Activated gamma-delta T cell treated with Interleukin-2 at 50 U/mL for 16 hours (primary cell): ENCODE measurements at places on chromosomes 7 and 10.

- no peak for DNase-seq
Observed at GRCh38 chr7:82039621-82040020, 269.8 kb upstream of the HGF start.

DNA sequence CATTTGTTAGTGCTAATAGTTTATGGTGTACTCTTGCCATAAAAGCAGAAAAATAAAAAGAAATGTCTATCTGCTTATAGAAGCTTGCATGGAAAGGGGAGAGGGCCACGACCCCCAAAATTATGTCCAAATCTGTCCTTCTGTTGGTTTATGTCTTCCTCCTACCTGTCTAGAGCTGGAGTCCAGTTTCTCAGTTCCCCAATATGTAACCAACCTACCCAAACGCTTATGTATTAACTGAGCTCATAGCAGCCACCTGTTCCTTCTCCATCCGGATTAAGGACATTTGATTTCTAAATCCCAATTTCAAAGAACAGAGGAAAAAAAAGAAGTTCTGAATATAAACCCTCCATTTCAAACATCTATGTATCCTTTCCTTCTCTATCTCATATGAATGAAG lies 30.3 kb upstream of the TPK1 start:
- DNase-seq = no peak

DNA sequence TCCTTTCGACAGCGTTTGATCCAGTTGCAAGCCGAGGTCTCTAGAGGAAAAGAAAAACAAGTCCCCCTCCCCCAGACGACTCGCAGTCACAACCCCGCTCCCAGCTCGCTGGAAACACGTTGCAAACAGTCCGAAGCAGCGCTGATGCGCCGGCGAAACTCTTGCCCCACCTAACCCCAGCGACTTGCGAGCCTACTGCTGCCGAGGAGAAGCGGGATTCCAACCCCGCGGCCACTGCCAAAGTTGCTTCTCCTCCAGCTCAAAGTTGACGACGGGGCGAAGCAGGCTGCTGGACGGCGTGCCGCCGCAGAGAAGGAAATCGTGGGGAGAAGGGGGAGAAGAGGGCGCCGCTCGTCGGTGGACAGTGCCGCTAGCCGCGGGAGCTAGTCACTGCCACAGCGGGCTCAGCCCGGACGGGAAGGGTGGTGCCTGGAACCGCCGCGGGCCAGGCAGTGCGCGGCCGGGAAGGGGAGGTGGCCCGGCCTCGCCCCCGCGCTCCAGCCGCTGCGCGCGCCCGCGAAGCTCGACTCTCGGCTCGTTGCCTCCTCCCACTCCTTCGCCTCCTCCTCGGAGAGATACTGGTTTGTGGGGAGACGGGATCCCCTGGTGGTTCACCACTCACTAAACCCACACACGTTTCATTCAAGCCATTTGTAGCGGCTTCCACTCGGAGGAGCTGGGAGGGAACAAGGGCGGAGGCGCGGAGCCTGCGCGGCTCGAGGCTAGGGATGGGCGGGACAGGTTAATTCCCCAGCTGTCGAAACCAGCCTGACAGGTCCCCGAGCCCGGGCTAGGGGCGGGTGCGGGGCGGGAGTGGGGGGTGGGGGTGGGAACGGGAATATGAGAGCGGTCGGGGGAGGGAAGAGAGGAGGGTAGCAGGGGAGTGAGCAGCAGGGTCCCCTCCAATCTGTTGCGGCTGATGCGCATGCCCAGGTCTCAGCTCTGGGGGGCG lies at the start of gene GPR37:
TSS of gene GPR37 (minus strand) at position 392 of the 952 bp plus-strand sequence. CDS start 816 bp downstream, outside the sequence.
- no peak for DNase-seq

GRCh38 chr7:132537456-132538145 lies 38.7 kb downstream of the PLXNA4 start:
- DNase-seq = no peak

DNA sequence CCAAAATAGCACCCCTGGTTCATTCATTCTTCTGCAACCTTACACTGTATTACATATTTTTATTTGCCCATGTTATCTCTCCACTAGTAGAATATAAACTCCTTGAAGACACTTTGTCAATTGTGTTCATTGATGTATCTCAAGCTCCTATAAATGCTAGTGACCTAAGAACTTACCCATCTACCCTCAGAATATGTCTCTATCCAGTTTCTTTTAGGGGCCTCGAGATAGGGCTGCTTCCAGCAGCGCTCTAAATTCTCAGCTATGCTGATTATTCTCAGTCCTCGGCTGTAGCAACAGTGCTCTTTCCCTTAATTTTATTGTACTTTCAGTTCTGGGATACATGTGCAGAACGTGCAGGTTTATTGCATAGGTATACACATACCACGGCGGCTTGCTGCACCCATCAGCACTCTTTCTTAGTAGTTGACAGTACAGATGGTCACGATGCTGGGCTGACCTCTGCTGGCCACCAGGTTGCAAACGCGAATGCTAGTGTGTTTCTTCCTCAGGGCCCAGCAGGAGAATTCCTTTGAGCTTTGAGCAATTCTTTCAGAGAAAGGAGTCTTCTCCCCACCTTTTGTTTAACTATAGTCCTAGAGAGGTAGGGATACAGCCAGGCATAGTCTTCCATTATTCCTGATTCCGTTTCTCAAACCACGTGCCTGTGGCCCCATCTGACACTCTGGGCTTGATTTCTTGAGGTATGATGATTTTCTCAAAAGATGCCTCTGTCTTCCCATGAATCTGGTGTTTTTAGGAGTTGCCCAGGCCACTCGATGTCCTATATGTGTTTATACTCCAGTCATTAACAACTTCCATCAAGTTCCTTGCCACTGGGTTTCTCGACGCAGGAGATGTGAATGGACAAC lies 49.1 kb upstream of the CDC14C start:
- DNase-seq = no peak

GRCh38 chr7:50306494-50307367 lies 2.2 kb downstream of the IKZF1 start:
- DNase-seq = no peak

- no peak for DNase-seq
Observed at GRCh38 chr7:140605337-140605736, 35.3 kb downstream of the DENND2A start.

DNA sequence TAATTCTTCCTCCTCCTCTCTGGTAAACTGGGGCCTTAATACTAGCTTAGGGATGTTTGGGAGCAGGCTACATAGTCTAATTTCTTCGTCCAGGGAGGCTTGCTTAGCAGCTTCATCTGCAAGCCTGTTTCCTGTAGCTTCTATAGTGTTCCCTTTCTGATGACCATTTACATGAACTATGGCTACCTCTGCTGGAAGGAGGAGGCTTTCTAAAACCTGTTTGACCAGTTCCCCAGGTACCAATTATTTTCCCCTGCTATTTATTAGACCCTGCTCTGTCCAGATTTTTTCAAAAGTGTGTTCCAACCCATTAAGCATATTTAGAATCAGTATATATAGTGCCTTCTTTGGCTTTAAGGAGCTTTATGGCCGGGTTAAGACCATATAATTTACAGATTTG lies 38.8 kb upstream of the DNAH11 start:
- no peak for DNase-seq

- DNase-seq = no peak
Observed at GRCh38 chr7:40403703-40404476, 269.1 kb downstream of the SUGCT start.

GRCh38 chr10:48634198-48634983 lies 29.5 kb upstream of the ARHGAP22 start:
- DNase-seq = peak; percentile 55

GRCh38 chr7:156764016-156764669 lies 123.6 kb downstream of the RNF32 start:
- DNase-seq = no peak

DNA sequence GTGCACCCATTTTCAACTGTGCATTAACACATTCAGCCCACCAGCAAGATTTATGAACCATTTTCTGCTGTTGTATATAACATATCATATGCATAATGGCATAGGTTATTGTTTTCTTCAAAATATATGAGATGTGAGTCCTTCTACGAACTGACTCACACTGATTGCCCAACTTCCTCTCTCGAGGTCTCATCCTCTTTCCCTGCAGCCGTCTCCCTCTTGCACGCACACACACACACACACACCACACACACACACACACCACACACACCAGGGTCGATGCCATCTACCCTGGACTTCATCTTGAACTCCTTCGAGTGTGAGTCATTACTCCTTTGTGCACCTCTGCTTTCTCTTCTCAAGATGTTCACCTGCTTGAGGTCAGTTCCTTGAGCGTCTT lies 36.7 kb downstream of the EGFR start:
- no peak for DNase-seq

GRCh38 chr10:22685926-22686325 lies 28.5 kb downstream of the PIP4K2A start:
- DNase-seq = no peak

- DNase-seq = no peak
Observed at GRCh38 chr7:87645446-87645845, 17.2 kb downstream of the RUNDC3B start.

GRCh38 chr10:122140461-122140902 lies 130.6 kb upstream of the BTBD16 start:
- no peak for DNase-seq

- DNase-seq = no peak
Observed at GRCh38 chr7:135322571-135323340, 89.1 kb downstream of the STRA8 start.

DNA sequence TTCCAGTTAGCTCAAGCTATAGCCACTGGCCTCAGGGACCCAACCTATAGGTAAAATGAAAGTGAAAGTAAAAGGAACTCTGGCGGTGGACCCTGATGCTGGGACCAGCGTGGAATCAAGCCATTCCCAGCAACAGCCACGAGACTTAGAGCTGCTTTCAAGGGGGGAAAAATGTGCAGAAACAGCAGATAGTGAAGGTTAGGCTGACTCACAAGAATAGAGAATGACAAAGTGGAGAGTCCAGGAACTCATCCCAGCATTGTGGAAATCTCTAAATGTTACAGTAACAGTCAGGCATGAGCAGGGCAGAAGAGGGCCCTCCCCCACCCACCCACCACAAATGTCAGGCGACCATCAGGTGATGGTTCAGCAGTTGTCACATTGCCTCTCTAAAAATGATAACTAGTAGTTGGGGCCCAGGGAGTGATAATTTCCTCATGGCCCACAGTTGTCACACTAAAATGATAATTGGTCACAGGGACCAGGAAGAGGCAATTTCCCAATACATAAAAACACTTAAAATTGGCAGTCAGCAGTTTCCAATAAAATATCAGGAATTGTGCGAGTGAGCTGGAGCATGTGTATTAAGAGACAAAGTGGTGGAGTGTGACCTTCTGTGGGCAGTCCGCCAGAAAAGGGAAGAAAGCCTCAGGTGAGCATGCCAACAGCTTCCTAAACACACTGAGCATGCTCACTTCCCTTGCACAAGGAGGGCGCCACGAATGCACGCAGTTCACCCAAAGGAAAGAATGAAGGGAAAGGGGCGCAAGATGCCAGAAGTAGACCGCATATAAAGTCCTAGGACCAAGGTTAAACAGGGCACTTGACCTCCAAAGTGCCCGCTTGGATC lies 129.8 kb upstream of the PPP1R3A start:
- no peak for DNase-seq

DNA sequence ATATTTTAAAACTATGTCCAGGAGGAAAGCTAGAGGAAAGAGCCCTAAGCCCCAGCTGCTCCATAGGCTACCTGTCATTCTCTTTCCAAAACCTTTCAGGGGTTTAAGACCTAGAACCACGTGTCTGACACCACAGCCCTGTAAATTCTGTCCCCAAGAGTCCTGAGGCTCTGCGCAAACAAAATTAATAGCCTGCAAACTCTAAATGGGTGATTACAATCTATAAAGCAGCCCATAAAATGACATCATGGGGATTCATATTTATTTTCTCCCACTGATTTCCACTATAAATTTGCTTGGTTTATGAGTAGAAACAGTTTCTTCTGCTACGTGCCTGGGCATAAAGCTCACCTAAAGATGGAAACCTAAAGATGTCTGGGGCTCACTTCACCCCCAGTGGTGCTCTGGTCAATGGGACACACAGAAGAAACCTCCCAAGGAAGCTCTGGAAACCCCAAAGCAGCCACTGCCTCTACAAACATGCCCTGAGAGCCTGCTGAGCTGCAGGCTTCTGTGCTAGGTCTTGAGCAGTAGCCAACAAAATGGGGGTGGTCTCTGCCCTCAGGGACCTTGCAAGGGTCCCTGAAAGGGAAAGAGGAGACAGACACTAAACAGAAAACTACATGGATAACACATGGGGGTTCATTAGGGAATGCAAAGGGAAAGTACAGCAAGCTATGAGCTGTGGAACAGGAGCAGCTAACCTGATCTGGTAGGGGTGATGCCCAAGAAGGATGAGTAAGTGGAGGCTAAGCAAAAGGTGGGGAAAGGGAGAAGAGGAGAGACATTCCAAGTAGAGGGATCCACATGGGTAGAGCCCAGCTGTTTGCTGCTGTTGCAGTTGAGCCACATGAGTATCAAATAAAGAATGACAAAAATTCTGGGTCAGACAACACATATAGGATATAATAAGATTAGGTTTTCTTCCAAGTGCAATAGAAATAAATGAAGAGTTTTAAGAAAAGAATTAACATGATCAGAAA lies 331.7 kb downstream of the KCNMA1 start:
- no peak for DNase-seq

GRCh38 chr7:92633211-92633906 lies 43.2 kb upstream of the FAM133B start:
- DNase-seq = peak; percentile 12

GRCh38 chr10:24898501-24898900 lies 53.9 kb downstream of the PRTFDC1 start:
- no peak for DNase-seq

DNA sequence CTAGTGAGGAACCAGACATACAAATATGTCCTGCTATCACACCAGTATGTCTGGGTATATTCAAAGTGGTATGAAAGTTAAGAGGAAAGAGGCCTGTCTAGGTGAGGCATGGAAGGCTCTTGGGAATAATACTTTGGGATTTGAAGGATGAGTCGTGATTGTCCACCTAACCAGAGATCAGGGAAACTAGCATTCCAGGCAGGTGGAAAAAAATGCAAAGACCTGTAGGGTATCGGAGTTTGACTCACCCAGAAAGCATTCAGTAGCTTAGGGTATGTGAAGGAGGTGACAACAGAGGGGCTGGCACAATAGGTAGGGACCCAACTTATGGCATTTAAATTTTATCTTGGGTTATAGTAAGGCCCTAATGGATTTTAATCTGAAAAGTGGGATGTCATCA lies 950 bp upstream of the GCC1 start:
- DNase-seq = no peak

DNA sequence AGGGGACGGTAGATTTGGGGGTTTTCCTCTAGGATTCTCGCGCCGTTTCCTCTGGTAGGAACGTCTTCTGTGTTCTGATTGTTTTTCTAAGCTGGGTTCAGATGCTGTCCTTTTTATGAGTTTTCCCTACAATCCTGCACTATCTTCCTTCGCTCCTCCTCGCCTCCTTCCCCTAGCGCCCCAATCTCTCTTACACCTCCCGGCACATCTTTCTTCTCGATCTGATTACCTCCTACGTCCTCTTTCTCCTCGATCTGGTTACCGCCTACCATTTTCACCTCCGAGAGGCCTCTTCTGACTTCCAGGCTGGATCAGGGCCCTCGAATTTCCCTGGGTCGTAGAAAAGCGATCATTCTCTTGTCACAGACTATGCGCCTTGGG lies 413 bp downstream of the BUD31 start:
- no peak for DNase-seq

GRCh38 chr7:76509931-76510877 lies at the start of gene UPK3B:
Gene UPK3B, plus strand, starts transcription at chr7:76510552. Its CDS starts 101 bp downstream, at chr7:76510653.
- no peak for DNase-seq

- no peak for DNase-seq
Observed at GRCh38 chr7:122035876-122036275, 108.2 kb downstream of the AASS start.
